ENCODE measurements at places on chromosomes 6 and 20. TPM values are rescaled to one million over a fixed set of nuclear protein-coding genes. Genes with fewer than 3 reads are reported as not detected.

GRCh38 chr20:59925899-59926298 lies 7.5 kb downstream of the SYCP2 start:
- H3K27me3 ChIP-seq: no peaks in the 10 kb centered on the region
- H3K36me3 ChIP-seq: no peaks in the 10 kb centered on the region
- H3K4me1 ChIP-seq: no peaks in the 10 kb centered on the region
- no peak overlapping the region for H3K27ac ChIP-seq
- no peak overlapping the region for H3K4me3 ChIP-seq

- H3K27me3 ChIP-seq: no peaks in the 10 kb centered on the region
- no peak overlapping the region for H3K4me3 ChIP-seq
- peaks cover 6% of the 10 kb centered on the region for H3K4me1 ChIP-seq
- H3K27ac ChIP-seq: no peak overlapping the region
These were observed 14.7 kb downstream of the IPCEF1 start for GRCh38 chr6:154341871-154342270.

DNA sequence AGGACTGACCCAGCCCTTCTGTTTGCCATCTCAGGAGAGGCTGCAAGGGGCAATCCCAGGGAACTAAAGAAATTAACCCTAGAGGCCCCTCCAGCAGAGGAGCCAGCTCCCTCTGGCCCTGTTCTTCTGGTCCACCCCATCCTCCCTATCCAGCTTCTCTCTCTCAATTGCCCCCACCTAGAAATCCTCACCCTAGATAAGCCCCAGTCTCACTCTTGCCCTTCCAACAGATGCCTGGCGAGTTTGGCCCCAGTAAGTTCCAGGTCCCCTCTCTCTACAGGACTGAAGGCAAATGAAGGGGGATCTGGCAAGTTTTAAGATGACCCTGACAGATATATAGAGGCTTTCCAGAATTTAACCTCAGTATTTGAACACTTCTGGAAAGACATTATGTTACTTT lies 134.0 kb downstream of the THBS2 start:
- DNase-seq: no peak
- H3K4me1 ChIP-seq: no peaks in the 10 kb centered on the region
- no peaks in the 10 kb centered on the region for H3K36me3 ChIP-seq

DNA sequence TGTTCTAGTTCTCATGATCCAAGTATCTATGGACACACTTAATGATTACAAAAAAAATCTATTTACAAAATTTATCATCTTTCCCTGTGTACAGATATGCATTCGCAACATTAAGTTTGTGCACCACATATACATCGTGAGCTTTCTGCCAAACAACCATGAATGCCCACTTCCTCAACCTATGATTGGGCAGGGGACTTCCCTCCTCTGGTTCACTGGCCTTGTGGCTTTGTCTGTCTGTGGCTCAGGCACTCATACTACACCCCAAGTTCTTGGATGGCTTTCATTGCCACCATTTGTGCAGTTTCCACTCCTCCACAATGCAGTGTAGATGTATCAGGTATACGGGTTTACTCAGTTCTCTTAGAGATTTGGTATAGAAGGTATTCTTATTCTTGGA lies 74.9 kb downstream of the HS3ST5 start:
- H3K4me3 ChIP-seq: no peak overlapping the region
- H3K36me3 ChIP-seq: no peaks in the 10 kb centered on the region
- H3K27ac ChIP-seq: no peak overlapping the region
- no peaks in the 10 kb centered on the region for H3K4me1 ChIP-seq
- H3K27me3 ChIP-seq: no peaks in the 10 kb centered on the region

- no peaks in the 10 kb centered on the region for H3K27me3 ChIP-seq
- H3K4me1 ChIP-seq: no peaks in the 10 kb centered on the region
- no peak for DNase-seq
- no peak overlapping the region for H3K4me3 ChIP-seq
These were observed 712.7 kb downstream of the DHX35 start for GRCh38 chr20:39674842-39675241.

- DNase-seq: no peak
- no peaks in the 10 kb centered on the region for H3K36me3 ChIP-seq
- H3K27me3 ChIP-seq: no peaks in the 10 kb centered on the region
- no peak overlapping the region for H3K4me3 ChIP-seq
- no peaks in the 10 kb centered on the region for H3K4me1 ChIP-seq
These were observed 54.4 kb downstream of the KIZ start for GRCh38 chr20:21180248-21180647.

DNA sequence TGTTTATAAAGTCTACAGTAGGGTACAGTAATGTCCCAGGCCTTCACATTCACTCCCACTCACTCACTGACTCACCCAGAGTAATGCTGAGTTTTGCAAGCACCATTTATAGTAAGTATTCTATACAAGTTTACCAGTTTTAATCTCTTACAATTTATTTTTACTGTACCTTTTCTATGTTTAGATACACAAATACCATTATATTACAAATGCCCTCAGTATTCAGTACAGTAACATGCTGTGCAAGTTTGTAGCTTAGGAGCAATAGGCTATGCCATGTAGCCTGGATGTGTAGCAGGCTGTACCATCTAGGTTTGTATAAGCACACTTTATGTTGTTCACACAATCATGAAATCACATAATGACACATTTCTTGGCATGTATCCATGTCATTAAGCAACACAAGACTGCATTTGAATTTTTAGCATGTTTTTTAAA lies 673.6 kb downstream of the CD109 start:
- H3K36me3 ChIP-seq: no peaks in the 10 kb centered on the region
- H3K4me3 ChIP-seq: no peak overlapping the region
- DNase-seq: no peak
- no peaks in the 10 kb centered on the region for H3K27me3 ChIP-seq

DNA sequence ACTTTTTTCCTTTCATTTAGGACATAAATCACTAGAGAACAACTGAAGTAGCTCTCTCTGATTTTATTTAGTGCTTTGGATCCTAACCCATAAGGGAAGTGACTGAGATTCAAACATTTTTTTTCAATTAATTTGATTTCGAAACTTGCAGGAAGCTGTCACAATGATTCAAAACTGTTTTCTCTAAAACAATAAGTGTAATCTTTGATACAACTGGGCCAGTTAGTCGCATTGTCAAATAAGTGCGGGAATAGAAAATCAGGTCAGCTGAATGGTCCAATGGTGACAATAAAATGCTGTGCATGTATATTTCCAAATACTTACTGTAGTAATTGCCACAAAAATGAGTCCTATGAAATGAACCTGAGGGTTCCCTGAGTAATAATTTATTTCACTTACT lies 930.8 kb downstream of the TFAP2A start:
- no peaks in the 10 kb centered on the region for H3K36me3 ChIP-seq
- no peak overlapping the region for H3K27ac ChIP-seq
- no peak for DNase-seq
- H3K4me3 ChIP-seq: no peak overlapping the region
- no peaks in the 10 kb centered on the region for H3K4me1 ChIP-seq

DNA sequence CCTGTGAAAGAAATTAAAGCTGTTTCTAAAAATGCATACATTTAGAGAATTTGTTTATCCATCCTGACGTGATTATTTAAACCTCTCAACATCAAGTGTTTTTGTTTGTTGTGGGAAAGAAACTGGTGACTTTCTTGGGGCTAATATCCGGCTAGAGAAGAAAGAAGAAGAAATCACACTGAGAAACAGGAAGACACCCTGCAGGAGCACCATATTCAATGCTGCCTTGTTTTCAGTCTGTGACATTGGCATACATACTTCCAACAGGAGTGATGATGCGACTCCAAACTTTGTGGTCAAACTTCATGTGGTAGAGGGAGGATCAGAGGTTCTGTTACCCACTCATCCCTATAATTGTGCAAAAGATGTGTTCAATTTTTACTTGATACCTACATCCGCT lies 997.6 kb upstream of the CITED2 start:
- no peaks in the 10 kb centered on the region for H3K36me3 ChIP-seq
- DNase-seq: no peak
- no peak overlapping the region for H3K4me3 ChIP-seq
- no peaks in the 10 kb centered on the region for H3K27me3 ChIP-seq

DNA sequence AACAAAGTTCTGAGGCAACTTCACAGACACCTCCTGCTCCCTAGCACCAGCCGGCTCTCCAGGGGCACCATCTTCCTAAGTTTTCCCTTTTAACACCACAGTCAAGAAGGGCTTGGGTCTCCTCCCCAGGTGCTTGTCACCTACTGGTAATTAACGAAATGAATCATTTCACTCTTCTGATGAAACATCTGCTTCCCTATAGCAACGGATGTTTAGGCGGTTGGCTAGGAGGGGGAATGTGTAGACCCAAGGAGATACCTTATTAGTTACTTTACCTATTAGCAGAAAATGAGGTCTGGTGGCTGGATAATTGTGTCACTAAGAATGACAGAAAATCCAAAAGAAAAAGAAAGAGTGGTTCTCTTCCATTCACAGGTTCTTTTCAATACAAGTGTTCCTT lies 46.3 kb upstream of the FABP7 start:
- H3K36me3 ChIP-seq: no peaks in the 10 kb centered on the region
- no peak overlapping the region for H3K4me3 ChIP-seq
- DNase-seq: no peak
- H3K27me3 ChIP-seq: no peaks in the 10 kb centered on the region

DNA sequence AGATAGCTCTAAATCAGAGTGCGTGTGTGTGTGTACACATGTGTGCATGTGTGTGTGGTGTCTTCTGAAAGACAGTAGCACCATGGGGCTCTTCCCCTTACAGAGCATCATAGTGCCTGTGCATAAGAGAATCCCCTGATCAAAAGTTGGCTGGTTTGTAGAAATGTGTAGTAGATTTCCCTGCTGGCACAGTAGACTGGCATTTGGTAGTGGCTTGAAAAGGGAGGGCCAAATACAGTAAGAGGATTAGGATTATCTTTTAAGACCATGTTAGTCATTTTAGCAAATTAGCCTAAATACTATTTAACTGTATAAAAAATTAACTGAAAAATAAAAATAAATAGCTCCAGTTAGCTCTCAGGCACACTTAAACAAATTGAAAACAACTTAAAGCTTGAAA lies 112.6 kb downstream of the B3GAT2 start:
- no peak for DNase-seq
- H3K27ac ChIP-seq: no peak overlapping the region
- H3K27me3 ChIP-seq: no peaks in the 10 kb centered on the region
- no peaks in the 10 kb centered on the region for H3K36me3 ChIP-seq
- H3K4me1 ChIP-seq: peaks cover 2% of the 10 kb centered on the region

DNA sequence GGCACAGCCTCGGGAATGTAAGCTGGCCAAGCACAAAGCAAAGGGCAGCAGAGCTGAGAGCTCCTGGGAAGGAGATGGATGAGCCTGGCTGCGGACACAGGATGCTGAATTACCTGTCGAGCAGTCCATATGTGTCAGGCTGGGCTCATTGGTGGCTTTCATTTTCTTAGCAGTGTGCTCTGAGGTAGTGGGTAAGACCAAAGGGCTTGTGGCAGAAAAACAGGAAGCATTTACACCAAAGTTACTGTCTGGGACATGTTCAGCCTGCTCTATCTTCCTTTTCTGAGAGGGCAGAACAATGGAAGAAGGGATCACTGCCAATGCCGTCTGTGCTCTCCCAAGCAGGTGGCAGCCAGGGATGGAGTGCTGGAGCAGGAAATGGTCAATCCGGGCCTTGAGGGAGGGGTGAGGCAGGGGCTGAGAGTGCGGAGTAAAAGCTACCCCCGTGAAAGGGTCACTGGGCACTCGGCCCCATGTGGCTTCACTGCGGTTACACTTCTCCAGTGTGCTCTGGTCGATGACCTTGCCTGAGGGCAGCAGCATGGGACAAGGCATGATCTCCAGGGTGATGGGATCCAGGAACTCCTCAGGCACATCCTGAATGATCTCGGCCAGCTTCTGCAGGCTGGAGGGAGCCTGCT lies 36.9 kb upstream of the AVP start:
- H3K4me3 ChIP-seq: no peak overlapping the region
- H3K27me3 ChIP-seq: no peaks in the 10 kb centered on the region
- no peaks in the 10 kb centered on the region for H3K4me1 ChIP-seq
- no peak for DNase-seq
- peaks cover 11% of the 10 kb centered on the region for H3K36me3 ChIP-seq

DNA sequence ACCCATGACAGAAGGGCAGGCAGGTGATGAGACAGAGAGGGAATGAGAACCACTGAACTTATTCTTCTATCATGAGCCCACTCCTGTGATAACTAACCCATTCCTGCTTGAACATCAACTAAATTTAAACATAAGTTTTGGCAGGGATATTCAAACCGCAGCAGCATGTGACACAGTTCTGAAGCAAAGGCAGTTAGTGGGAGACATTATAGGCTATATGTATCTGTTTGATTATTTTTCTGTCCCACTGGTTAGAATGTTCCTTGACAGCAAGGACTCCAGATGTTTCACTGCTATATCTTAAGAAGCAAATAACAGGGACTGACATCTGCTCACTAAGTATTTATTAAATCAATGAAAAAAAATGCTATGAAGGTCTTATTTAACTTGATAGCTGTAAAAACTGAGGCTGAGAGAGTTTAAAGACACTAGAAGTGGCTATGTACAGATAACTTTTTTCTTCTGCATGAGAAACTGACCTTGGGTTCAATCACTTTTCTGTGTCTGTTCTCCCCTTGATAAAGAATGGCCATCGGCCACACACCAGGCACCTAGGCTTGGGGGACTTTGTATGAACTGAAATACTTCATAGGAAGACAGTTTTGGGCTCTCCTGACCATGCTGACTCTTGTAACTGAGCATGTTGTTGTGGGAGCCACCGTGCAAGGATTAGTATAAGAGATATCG lies 90.9 kb downstream of the CEP162 start:
- H3K4me3 ChIP-seq: no peak overlapping the region
- no peak for DNase-seq
- H3K4me1 ChIP-seq: no peaks in the 10 kb centered on the region
- no peak overlapping the region for H3K27ac ChIP-seq

- DNase-seq: no peak
- peaks cover 7% of the 10 kb centered on the region for H3K36me3 ChIP-seq
- no peaks in the 10 kb centered on the region for H3K27me3 ChIP-seq
- peak overlapping the region; percentile 95 for H3K27ac ChIP-seq
- H3K4me3 ChIP-seq: peak overlapping the region; percentile 89
- H3K4me1 ChIP-seq: peaks cover 38% of the 10 kb centered on the region
These were observed 569 bp upstream of the CDC5L start for GRCh38 chr6:44386929-44387345.

- DNase-seq: no peak
- H3K4me1 ChIP-seq: no peaks in the 10 kb centered on the region
- no peak overlapping the region for H3K4me3 ChIP-seq
- no peak overlapping the region for H3K27ac ChIP-seq
These were observed 323.1 kb upstream of the AGPAT4 start for GRCh38 chr6:161596807-161597520.

GRCh38 chr6:82461536-82461935 lies 97.9 kb downstream of the TPBG start:
- H3K4me3 ChIP-seq: no peak overlapping the region
- no peak overlapping the region for H3K27ac ChIP-seq
- DNase-seq: no peak
- no peaks in the 10 kb centered on the region for H3K4me1 ChIP-seq

TRMT11 gene
- total RNA-seq: 48.3 TPM

FUT9 gene
- total RNA-seq: not detected

MDFI gene
- 5.2 TPM for total RNA-seq

KCNK16 gene
- not detected for total RNA-seq

DNMT3B gene
- total RNA-seq: 0.76 TPM

HS3ST5 gene
- 0.39 TPM for total RNA-seq

FOXQ1 gene
- total RNA-seq: 14.4 TPM

LY6G6F gene
- 0.63 TPM for total RNA-seq

CD40 gene
- total RNA-seq: 32.5 TPM

SHLD1 gene
- total RNA-seq: 4.8 TPM
